ENCODE measurements at places on chromosomes 3 and 15. TPM values are rescaled to one million over a fixed set of nuclear protein-coding genes. Genes with fewer than 3 reads are reported as not detected.

DGKG gene
- 0.37 TPM for total RNA-seq

- no peak overlapping the region for H3K27ac ChIP-seq
- no peak overlapping the region for H3K4me3 ChIP-seq
- H3K27me3 ChIP-seq: no peaks in the 10 kb centered on the region
- DNase-seq: no peak
- no peaks in the 10 kb centered on the region for H3K36me3 ChIP-seq
Observed at GRCh38 chr3:114867359-114867758, 279.7 kb downstream of the ZBTB20 start.

STRC gene
- 0.40 TPM for total RNA-seq

GRAMD2A gene
- 0.10 TPM for total RNA-seq

GOLGA6D gene
- not detected for total RNA-seq

PLA2G4D gene
- not detected for total RNA-seq

DNA sequence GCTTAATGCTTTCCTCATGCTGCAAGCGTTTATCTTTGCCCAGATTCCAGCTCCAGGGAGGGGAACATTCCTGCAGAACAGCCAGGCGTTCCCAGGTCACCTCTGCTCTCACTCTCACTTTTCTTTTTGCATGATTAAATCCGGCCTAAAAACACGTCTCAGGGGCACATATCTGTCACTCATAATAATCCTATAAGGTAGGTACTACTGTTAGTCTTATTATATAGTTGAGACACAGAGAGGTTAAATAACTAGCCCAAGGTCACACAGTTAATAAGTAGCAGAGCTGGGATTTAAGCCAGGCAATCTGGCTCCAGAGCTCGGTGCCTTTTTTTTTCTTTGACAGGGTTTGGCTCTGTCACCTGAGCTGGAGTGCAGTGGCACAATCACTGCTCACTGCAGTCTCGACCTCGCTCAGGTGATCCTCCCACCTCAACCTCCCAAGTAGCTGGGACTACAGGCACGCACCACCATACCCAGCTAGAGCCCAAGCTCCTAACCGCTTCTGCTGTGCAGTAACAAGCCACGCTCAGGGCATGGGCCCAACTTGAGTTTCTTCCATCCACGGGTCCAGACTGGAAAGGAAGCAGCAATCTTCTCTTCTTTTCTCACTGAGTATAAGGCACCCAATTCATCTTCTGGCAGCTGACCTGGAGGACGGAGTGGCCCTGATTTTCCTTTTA, 96.5 kb downstream of the LIPC start:
- H3K4me1 ChIP-seq: no peaks in the 10 kb centered on the region
- no peak overlapping the region for H3K27ac ChIP-seq
- peaks cover 3% of the 10 kb centered on the region for H3K27me3 ChIP-seq
- DNase-seq: no peak

SEMA5B gene
- not detected for total RNA-seq
